ENCODE measurements at places on chromosomes 4 and X. TPM values are rescaled to one million over a fixed set of nuclear protein-coding genes. Genes with fewer than 3 reads are reported as not detected.

GRCh38 chrX:63680423-63680822, 104.6 kb downstream of the ARHGEF9 start:
- no peak for DNase-seq
- H3K27ac ChIP-seq: no peak overlapping the region
- peaks cover 14% of the 10 kb centered on the region for H3K36me3 ChIP-seq
- H3K4me3 ChIP-seq: no peak overlapping the region

GRCh38 chr4:82542642-82543041, 19.1 kb downstream of the TMEM150C start:
- H3K27me3 ChIP-seq: no peaks in the 10 kb centered on the region
- H3K27ac ChIP-seq: no peak overlapping the region
- no peak for DNase-seq
- H3K4me1 ChIP-seq: no peaks in the 10 kb centered on the region
- no peaks in the 10 kb centered on the region for H3K36me3 ChIP-seq
- no peak overlapping the region for H3K4me3 ChIP-seq

GRCh38 chrX:73930300-73930699, 367.3 kb downstream of the CHIC1 start:
- no peaks in the 10 kb centered on the region for H3K36me3 ChIP-seq
- H3K27me3 ChIP-seq: no peaks in the 10 kb centered on the region
- H3K4me1 ChIP-seq: no peaks in the 10 kb centered on the region
- no peak overlapping the region for H3K4me3 ChIP-seq
- DNase-seq: no peak
- no peak overlapping the region for H3K27ac ChIP-seq

GRCh38 chr4:6074758-6075157, 56.5 kb upstream of the C4orf50 start:
- no peak for DNase-seq
- peaks cover 23% of the 10 kb centered on the region for H3K36me3 ChIP-seq
- no peak overlapping the region for H3K27ac ChIP-seq
- no peaks in the 10 kb centered on the region for H3K27me3 ChIP-seq

- H3K27me3 ChIP-seq: no peaks in the 10 kb centered on the region
- no peak overlapping the region for H3K4me3 ChIP-seq
- H3K36me3 ChIP-seq: no peaks in the 10 kb centered on the region
- peak overlapping the region; percentile 61 for H3K27ac ChIP-seq
Measured at GRCh38 chrX:2373615-2374014, 127.2 kb downstream of the DHRSX start.

DNA sequence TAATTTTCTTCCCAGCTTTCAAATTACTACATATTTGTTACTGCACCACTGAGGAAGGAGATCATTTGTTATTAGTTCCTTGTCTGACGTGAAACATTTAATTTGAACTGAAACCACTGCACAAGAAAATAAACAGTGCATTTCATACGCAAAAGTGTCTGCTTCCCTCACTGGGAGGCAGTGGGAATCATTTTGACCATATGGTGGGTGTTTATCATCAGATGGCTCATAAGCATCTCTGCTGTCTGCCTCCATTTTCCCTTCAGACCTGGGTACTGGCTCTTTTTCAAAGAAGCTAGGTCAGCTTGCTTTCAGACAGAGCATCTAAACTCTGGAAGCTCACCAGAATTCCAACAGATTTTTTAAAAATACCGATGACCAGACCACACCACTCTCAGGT, 135.2 kb downstream of the PCDH19 start:
- H3K27ac ChIP-seq: no peak overlapping the region
- no peak overlapping the region for H3K4me3 ChIP-seq
- no peak for DNase-seq
- H3K4me1 ChIP-seq: no peaks in the 10 kb centered on the region
- H3K27me3 ChIP-seq: no peaks in the 10 kb centered on the region

DNA sequence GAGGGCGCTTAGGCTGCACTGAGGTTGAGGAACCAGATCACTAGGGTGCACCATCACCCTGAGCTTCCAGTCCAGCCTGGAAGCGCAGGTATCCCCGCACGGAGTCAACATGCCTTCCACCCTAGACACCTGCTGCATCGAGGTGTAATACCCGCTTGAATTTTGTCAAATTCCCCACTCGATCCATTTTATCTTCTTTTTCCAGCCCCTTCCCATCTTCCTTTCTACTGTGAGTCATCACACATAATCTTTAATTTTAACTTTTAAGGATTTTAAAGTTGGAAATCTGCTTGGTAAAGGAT, 821 bp downstream of the PLK4 start:
- peaks cover 11% of the 10 kb centered on the region for H3K4me1 ChIP-seq
- DNase-seq: no peak
- H3K27me3 ChIP-seq: no peaks in the 10 kb centered on the region
- H3K36me3 ChIP-seq: peaks cover 9% of the 10 kb centered on the region
- H3K27ac ChIP-seq: peak overlapping the region; percentile 99

DNA sequence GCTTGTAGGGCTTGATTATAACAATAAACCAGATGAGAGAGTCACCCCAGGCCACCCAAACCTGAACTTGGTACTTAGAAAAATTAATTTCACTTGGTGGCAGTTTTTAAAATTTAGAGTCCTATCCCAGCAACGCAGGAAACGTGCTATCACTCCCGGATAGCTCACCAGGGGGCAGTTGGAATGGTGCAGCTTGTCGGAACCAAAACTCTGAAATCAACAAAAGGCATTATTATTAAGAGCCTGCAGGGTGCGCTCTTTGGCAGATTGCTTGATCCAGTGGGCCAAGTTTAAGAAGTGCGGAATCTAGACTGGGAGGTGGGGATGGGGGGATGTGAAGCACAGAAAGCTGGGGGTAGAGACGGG, 2.4 kb downstream of the FRAS1 start:
- H3K4me1 ChIP-seq: peaks cover 23% of the 10 kb centered on the region
- peaks cover 65% of the 10 kb centered on the region for H3K27me3 ChIP-seq
- no peaks in the 10 kb centered on the region for H3K36me3 ChIP-seq
- H3K4me3 ChIP-seq: no peak overlapping the region
- DNase-seq: no peak

- DNase-seq: no peak
- no peak overlapping the region for H3K27ac ChIP-seq
- H3K27me3 ChIP-seq: peaks cover 11% of the 10 kb centered on the region
- H3K4me3 ChIP-seq: no peak overlapping the region
- H3K36me3 ChIP-seq: peaks cover 5% of the 10 kb centered on the region
- H3K4me1 ChIP-seq: no peaks in the 10 kb centered on the region
Measured at GRCh38 chr4:25103418-25103817, 56.8 kb downstream of the SEPSECS start.

DNA sequence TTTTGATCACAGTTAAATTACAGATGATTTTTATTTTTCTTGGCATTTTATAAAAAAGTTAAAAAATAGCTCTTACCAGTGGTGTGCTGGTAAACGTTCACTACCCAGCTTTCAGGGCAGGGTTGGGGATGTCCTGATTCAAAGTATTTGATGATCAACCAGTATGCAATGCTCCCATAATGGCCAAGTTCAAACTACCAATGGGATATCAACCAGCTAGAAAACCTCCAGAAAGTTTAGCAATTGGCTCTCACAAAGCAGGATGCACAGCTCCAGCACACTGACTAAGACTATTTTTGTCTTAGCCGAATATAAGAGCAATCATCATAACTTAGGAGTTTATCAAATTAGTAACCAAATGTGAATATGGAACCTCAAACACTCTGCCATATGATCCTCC, 108.0 kb upstream of the PDE5A start:
- no peaks in the 10 kb centered on the region for H3K4me1 ChIP-seq
- no peak overlapping the region for H3K27ac ChIP-seq
- no peak overlapping the region for H3K4me3 ChIP-seq
- no peak for DNase-seq
- no peaks in the 10 kb centered on the region for H3K36me3 ChIP-seq

- H3K27ac ChIP-seq: no peak overlapping the region
- H3K36me3 ChIP-seq: no peaks in the 10 kb centered on the region
- no peaks in the 10 kb centered on the region for H3K27me3 ChIP-seq
- peak overlapping the region; percentile 38 for H3K4me3 ChIP-seq
- H3K4me1 ChIP-seq: peaks cover 7% of the 10 kb centered on the region
Measured at GRCh38 chr4:3388471-3389232, 53.1 kb upstream of the HGFAC start.

DNA sequence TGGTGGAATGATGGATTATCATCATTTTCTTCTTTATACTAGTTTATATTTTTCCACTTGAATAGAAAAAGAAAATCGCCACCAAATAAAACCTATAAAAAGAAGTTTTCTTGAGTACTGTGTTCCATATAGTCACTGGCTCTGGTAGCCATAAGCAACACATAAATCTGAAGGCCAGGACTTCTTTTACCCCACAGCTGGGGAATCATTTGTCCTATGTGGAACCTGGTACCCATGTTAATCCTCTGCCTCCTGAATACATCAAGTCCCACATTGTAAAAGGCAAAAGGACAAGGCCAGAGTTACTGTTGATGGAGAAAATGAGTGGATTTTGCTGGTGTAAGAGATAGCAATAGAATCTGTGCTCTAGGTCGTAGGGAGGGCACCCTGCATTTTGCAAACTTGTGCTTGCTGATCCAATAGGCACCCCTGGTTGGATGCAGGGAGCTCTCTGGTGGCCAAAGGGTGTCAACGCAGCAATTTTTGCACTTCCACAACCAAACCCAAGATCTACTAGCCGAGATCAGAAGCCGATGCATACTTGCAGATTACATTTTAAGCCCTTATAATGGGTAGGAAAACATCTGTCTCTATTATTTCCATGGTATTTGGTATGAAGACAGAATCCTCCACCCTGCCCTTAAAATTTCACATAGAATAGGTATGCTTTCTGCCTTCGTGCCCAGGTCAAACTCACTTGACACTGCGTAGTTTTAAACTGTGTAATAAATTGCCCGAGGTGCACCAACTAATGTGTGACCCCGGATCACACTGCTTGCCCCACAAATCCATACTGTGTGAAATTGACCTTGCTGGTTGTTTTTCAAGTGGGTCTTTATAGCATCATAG, 146.2 kb upstream of the SCML1 start:
- DNase-seq: no peak
- no peak overlapping the region for H3K4me3 ChIP-seq
- no peak overlapping the region for H3K27ac ChIP-seq
- H3K36me3 ChIP-seq: no peaks in the 10 kb centered on the region
- no peaks in the 10 kb centered on the region for H3K4me1 ChIP-seq

DNA sequence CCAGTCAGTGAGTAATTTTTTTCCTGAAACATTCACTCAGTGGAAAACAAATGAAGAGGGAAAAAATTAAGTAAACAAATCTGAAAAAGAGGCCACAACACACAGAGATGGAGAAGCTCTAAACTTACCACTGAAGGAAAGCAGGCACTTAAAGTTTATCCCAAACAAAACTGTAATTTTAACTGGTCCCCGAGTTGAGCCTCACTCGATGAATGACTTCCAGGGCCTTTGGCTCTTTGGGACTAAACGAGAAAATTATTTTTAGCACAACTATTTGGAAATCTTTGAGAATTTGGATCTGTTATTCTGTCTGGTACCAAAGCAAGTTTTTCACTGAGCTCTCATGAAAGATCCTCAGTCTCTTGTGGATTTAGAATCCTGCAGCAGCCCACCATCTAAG, at the start of gene C1QTNF7:
TSS of gene C1QTNF7 (plus strand) at position 333 of the 400 bp plus-strand sequence. CDS start 7,711 bp downstream, outside the sequence.
- no peaks in the 10 kb centered on the region for H3K36me3 ChIP-seq
- H3K27ac ChIP-seq: no peak within 1 kb of the TSS
- DNase-seq: no peak
- peaks cover 13% of the 10 kb centered on the region for H3K4me1 ChIP-seq
- no peaks in the 10 kb centered on the region for H3K27me3 ChIP-seq

GRCh38 chr4:42446823-42447222, 49.5 kb downstream of the SHISA3 start:
- peaks cover 5% of the 10 kb centered on the region for H3K36me3 ChIP-seq
- no peaks in the 10 kb centered on the region for H3K27me3 ChIP-seq
- no peak overlapping the region for H3K27ac ChIP-seq
- DNase-seq: no peak
- H3K4me3 ChIP-seq: no peak overlapping the region

DNA sequence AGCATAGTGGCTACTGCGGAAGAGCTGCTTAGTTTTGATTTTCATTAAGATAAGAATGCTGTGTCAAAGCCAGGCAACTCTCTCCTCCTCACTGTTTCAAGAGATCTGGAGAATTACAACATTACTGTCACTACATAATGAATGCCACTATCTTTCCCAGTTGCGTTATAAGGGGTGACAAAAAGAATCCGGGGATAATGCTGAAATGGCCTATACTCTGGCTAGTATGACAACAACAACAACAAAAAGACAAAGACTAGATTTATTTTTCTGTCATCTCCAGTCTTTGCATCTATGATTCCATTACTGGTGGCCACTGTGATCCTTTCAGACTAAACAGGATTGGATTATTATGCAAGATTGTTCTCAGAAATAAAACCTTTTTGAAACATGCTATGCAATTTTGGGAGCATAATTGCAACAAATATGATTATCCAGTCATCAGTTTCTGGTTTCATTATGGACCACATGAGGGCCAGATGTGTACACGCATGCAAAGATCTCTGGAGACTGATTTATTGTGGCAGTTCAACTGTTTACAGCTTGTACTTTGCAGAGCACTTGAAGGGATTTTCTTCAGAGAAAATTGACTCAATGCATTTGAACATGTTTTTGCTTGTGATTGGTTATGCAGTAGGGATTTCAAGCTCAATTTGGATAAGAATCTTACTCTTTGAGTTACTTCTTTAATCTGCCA, 31.1 kb upstream of the SPANXB1 start:
- H3K27me3 ChIP-seq: no peaks in the 10 kb centered on the region
- H3K36me3 ChIP-seq: no peaks in the 10 kb centered on the region
- no peaks in the 10 kb centered on the region for H3K4me1 ChIP-seq
- no peak overlapping the region for H3K4me3 ChIP-seq

DNA sequence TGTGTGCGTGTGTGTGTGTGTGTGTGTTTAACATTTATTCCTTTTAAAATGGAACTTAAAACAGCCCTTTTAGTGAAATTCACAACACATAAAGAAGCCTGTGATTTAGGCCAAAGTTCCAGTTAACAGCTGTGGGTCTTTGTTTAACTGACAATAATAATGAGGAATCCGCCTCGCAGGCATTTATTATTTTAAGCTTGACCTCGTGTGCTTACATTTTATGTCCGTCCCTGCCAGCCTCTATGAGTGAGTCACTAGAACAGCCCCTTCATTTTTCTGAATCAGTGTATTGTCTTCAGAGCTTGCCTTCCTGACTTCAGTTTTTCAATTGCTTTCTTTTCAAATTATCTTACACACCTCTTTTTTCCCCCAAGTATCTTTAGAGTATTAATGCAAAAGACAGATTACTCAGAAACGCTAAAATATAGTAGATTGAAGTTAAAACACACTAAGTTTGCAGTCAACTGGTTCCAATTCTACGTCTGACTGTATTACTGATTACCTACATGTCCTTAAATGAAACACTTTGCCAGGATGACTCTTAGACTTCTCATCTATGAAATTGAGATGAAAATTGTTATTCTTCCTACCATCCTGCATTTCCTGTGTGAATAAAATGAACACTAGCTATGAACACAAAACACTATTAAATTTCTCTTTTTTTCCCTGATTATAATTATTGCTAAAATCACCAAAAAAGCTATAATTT, 319.6 kb upstream of the HS3ST1 start:
- peaks cover 4% of the 10 kb centered on the region for H3K36me3 ChIP-seq
- no peak overlapping the region for H3K27ac ChIP-seq
- no peaks in the 10 kb centered on the region for H3K4me1 ChIP-seq
- H3K27me3 ChIP-seq: no peaks in the 10 kb centered on the region
- DNase-seq: no peak

Gene AFP
- total RNA-seq: not detected

Gene FAM149A
- total RNA-seq: not detected

Gene XPNPEP2
- total RNA-seq: 0.55 TPM

Gene ELOVL6
- total RNA-seq: 20.2 TPM

Gene MAGEC3
- not detected for total RNA-seq

Gene HTN1
- total RNA-seq: not detected

Gene MAGEA2B
- total RNA-seq: not detected

Gene GAGE12J
- not detected for total RNA-seq

Gene ASB5
- total RNA-seq: not detected

Gene SRPK3
- total RNA-seq: not detected

Gene LRCH2
- total RNA-seq: not detected

Gene PLP1
- not detected for total RNA-seq

Gene FAM13A
- 0.73 TPM for total RNA-seq

Gene FMR1NB
- total RNA-seq: not detected

Gene ADGRG2
- 0.11 TPM for total RNA-seq

Gene SLC35A2
- total RNA-seq: 25.5 TPM

Measured in natural killer cell treated with Interleukin-12 subunit alpha and Interleukin-12 subunit beta and Interleukin-15 and Interleukin-18, amount 100 ng/mL, for 72 hours (primary cell).